ENCODE measurements at places on chromosomes 3 and 15. TPM values are rescaled to one million over a fixed set of nuclear protein-coding genes. Genes with fewer than 3 reads are reported as not detected.

GRCh38 chr3:136703429-136703828, 48.7 kb downstream of the STAG1 start:
- no peak for DNase-seq

- no peak for DNase-seq
Observed at GRCh38 chr3:126465928-126466544, 9.7 kb downstream of the ZXDC start.

DNA sequence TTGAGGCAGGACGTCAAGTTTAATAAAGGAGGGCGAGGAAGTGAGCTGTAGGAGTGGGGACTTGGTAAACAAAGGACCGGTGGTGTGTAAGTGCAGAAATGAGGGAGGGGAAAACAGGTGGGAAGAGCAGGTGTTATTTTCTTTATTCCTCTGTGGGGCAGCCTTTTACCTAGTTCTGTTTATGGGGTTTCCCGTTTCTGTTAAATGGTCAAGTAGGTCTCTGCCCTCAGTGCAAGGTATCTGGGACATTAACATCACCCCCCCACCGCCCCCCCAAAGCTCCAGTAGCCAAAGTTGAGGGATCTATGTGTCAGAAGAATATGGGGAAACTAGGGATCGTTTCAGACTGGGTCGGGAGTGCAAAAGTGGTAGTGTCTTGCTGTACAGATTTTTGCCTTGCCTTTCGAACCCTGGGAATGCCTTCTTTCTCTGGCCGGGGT, 893 bp downstream of the MGA start:
- no peak for DNase-seq

DNA sequence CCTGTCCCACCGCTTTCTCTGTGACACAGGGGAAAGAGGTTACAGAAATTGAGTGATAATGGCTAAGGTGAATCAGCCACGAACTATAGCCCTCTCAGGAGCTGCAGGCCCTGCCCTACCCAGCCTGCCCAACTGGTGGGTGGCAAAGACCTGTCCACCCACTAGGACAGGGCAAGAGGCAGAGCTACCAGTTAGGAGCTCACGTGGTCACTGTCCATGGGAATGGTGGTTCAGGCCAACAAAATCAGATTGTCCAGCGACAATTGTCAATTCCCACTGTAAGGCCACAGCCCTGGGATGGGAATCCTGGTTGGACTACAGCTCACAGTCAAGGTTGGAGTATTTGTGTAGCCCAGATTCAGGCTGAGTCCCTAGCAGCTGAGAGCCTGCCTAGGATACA, 75.0 kb downstream of the PPCDC start:
- DNase-seq: no peak

- no peak for DNase-seq
Observed at GRCh38 chr15:81184188-81184587, 12.5 kb upstream of the IL16 start.

DNA sequence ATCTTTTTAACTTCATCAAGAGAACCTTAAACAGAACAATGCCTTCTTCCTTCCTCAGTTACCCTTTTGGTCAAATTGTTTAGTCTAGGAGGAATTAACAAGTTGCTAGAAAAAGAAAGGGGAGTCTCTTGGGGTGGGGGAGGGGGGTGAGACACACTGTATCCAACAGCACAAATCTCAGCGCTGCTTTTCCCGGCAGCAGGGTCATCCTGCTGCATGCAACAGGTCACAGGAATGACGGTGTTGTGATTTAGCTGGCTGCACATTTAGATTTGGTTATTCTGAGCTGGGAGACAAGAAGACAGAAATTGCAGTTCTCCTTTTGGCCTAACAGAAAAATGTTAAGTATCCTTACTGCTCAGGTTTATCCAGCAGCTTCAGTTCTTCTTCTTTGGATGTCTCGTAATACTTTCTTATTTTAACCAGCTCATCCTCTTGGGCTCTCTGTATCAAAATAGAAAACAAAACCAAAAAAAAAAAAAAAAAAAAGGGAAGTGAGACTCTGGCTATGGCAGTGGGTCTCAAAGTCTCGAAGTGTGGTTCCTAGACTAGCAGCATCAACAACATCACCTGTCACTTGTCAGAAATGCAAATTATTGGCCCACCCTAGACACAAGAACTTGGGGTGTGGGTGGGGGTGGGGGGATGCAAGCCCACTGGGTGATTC, 190.5 kb downstream of the GREM1 start:
- no peak for DNase-seq

GRCh38 chr3:139396707-139397106, 7.3 kb upstream of the COPB2 start:
- DNase-seq: no peak

DNA sequence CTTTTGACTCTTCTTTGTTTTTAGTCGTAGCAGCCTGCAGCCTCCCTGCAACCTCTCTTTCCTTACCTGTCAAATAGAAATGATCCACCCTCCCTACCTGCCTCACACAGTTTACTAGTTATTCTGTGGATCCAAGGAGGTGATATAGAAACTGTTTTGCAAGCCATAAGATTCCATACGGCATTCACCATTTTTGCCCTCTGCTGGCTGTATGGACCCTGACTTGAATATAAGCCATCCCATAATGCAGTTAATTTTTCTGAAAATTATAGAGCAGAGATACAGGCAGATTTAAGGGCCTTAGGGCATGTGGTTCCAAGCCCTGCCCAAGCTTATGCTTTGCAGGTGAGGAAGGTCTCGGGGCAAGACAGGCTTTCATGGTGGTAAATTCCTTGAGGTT, 63.8 kb downstream of the CPN2 start:
- no peak for DNase-seq

GRCh38 chr15:67833710-67834511, 5.9 kb downstream of the RNU6-1 start:
- DNase-seq: peak; percentile 44

- no peak for DNase-seq
Observed at GRCh38 chr3:194458131-194458530, 28.7 kb downstream of the ATP13A3 start.

- DNase-seq: no peak
Observed at GRCh38 chr15:66848686-66849392, 146.8 kb downstream of the SMAD6 start.

DNA sequence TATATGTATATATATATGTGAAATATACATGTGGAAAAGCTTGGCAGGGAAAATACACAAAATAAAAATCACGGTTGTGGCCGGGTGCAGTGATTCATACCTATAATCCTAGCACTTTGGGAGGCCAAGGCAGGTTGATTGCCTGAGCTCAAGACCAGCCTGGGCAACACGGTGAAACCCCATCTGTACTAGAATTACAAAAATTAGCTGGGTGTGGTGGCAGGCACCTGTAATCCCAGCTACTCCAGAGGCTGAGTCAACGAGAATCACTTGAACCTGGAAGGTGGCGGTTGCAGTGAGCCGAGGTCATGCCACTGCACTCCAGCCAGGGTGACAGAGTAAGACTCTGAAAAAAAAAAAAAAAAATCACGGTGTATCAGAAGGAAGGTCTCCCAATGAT, 20.8 kb upstream of the ARHGEF3 start:
- peak; percentile 8 for DNase-seq

- DNase-seq: no peak
Observed at GRCh38 chr15:30030345-30030744, 52.4 kb upstream of the GOLGA8J start.

DNA sequence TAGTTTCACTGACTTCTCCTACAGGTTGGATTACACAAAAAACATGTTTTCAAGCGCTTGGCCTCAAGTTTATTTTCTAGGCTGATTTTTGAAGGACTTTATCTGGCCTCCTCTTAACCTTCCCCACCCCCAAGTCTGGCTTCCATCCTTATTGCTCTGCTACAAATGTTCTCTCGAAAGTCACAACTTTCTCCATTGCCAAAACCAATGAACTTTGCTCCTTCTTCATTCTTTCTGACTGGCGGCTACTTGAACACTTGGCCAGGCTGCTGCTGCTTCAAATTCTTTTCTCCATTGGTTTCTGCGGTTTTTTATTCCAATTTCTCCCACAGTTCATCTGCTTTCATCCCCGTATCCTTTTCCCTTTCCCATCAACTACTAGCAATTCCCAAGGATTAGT, 106.6 kb downstream of the TOP2B start:
- no peak for DNase-seq

DNA sequence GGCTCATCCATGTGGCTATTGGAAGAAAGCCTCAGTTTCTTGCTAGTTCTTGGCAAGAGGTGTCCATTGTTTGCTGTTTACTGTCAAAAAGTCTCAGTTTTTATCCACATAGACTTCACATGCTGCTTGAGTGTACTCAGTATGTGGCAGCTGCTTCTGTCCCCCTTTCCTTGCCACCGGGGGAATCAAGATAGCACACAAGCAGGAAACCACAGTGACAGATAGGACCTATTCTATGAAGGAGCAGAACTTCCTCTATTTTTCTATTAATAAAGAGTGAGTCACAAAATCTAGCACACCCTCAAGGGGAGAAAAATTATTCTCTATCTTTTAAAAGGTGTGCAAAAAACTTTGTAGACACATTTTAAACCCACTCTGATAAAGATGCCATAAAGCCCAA, 121.4 kb upstream of the GMNC start:
- DNase-seq: no peak

DNA sequence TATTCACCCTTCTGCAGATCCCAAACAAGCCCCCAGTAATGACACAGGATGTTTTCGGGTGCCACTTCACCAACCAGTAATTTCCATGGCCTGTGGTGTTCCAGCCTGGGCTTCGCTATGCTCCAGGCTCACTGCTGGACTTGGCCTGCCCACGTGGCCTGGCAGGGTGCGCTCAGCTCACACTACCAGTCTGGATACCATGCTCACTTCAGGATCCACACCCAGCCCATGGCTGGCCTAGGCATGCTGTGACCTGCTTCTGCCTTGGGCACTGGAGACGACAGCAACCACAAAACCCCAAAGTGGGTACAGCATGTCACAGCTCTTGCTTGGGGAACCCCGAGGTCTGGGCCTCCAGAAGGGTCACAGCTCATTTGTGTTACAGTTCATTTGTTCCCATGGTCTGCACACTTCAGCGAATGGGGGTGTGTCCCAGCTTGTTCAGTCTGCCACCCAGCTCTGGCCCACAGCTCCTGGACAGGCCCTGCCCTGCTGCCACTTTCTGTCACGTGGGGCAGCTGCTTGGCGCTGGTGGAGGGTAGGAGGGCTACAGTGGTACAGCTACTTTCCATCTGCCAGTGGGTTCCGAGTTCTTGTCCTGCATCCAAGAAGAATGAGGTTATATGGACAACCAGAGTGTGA, 650.8 kb downstream of the MCTP2 start:
- DNase-seq: no peak

GRCh38 chr15:65998486-65998885, 129.2 kb downstream of the RAB11A start:
- no peak for DNase-seq

- peak; percentile 16 for DNase-seq
Observed at GRCh38 chr3:57910990-57911389, 97.2 kb upstream of the FLNB start.

DNA sequence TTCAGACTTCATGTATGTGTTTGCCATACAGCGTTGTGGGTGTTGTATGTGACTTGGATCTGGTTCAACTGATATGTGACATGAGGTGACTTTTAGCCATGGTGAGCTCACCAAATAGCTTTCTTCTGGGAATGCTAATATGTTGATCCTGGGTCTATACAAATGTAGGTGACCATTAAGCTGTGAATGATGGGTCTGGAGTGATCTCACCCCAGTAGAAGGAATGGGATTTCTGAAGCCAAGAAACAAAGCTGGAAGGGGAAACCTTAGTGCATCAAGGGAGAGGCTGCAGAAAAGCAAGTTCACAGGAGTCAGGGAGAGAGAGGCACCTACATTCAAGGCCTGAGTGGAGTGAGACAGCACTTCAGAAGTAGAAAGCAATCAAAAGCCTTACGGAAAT, 421.0 kb upstream of the THRB start:
- no peak for DNase-seq

GRCh38 chr15:27250223-27250622, 279.2 kb downstream of the GABRG3 start:
- DNase-seq: no peak

GRCh38 chr3:128550471-128551126, 57.6 kb upstream of the GATA2 start:
- DNase-seq: no peak

- no peak for DNase-seq
Observed at GRCh38 chr3:61563313-61564271, 2.2 kb downstream of the PTPRG start.

DNA sequence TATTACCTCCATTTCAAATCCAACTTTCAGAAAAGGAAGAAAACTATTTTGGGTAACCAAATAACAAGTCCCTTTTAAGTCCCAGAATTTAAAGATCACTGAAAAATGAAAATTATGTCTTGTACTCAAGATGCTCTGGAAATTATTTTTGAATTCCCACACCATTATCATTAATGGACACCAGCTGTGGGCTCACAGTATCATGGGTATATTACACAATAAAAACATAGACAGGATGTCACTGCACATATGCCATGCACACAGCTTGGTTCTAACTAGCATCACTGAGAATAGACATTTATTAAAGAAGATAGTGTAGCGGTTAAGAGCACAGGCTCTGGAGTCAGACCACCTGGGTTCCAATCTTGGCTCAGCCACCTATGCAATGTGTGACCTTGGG, 130.4 kb downstream of the FRMD5 start:
- no peak for DNase-seq

- DNase-seq: no peak
Observed at GRCh38 chr3:122767540-122768372, 25.9 kb downstream of the HSPBAP1 start.

The PPP2R3A gene
- 30.0 TPM for total RNA-seq

The SPINK8 gene
- not detected for total RNA-seq

The ZMYND10 gene
- total RNA-seq: 8.7 TPM

The PIAS1 gene
- total RNA-seq: 42.5 TPM

The CHAC1 gene
- 5.3 TPM for total RNA-seq

The RBP2 gene
- not detected for total RNA-seq

The DCBLD2 gene
- total RNA-seq: 83.1 TPM

The RETNLB gene
- not detected for total RNA-seq

The ZNF80 gene
- not detected for total RNA-seq

The FAM3D gene
- not detected for total RNA-seq

The CRTAP gene
- 134 TPM for total RNA-seq

The PPM1L gene
- 5.1 TPM for total RNA-seq
